ENCODE measurements at places on chromosomes 3 and 15.

DNA sequence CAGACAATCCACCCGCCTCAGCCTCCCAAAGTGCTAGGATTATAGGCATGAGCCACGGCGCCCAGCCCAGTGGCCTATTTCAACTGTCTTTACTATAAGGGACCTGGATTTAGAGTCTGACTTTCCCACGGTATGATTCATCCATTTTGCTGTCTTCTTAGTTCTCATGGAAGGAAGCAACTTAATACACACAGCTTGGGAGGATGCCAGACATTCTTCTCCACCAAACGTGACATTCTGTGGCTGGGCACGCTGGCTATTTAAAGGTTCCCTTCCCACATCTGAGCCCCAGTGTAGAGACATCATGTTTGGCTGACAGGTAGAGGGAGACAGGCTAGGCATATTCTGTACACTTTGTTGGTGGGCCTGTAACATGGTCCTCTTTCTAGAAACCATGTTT, 26.2 kb downstream of the FAM43A start:
- no peak for DNase-seq

- DNase-seq, result no peak
Measured at GRCh38 chr15:68552773-68553172, 26.0 kb upstream of the CORO2B start.

- no peak for DNase-seq
Measured at GRCh38 chr3:40765884-40766283, 241.1 kb downstream of the ZNF621 start.

DNA sequence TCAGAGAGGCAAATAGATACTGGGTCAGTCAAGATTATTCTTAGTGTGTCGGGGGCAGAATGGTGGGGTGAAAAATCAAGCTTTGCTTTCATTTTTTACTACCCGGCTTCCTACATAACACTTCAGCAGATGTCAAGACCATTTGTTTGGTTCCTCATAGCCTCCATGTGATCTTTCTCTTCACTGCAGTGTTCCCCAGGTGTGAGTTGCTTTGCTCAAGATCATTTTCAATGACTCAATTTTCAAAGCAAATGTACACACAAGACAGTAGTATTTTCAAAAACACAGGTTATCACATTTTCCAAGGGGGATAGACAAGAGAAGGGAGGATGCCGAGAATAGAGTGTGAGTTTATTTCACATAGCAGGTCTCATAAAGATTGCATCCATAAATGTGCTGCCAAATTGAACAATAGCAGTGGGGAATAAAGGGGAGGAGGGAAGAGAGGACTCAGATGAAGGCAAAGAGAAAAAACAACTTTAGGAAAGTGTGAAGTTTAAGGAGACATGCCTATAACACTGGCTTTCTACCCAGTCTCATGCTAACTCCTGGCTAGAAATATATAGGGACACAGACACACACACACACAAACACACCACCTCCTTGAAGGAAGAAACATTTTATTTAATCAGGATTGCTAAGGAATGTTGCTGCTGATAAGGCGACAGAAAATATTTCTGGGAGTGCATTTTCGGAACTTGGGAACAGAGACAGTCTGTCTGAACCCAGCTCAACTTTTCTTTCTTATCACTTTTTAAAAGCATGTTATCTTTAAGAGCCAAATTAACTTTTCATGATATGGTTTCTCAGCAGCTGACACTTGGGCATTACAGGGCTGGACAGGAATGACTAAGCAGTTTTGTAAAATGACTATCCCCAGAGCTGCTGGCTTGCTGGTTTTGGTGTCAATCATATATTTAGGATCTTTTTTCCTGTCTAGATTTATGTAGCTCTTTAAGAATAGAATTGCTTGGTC, 402.4 kb downstream of the RBMS3 start:
- no peak for DNase-seq

- no peak for DNase-seq
Measured at GRCh38 chr3:106399761-106400160, 530.9 kb upstream of the CBLB start.

- no peak for DNase-seq
Measured at GRCh38 chr15:47744973-47745372, 27.7 kb downstream of the SEMA6D start.

DNA sequence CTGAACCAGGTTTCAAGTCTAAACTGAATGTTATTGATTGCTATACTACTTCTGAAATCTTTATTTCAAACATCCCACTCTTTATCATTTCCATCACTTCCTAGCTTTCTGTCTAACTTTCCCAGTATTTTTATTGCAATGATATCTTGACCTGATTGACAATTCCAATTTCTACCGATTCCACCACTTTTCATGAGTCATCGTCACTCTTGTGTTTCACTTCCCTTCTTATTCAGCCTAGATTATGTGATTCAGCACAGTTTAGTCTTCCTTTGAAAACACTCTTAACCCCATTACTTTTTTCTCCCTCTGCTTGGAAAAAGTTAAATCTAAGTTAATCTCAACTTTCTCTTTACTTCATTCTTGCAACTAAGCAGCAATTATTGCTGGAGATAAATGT, 62.6 kb downstream of the SLC7A14 start:
- DNase-seq, result no peak

DNA sequence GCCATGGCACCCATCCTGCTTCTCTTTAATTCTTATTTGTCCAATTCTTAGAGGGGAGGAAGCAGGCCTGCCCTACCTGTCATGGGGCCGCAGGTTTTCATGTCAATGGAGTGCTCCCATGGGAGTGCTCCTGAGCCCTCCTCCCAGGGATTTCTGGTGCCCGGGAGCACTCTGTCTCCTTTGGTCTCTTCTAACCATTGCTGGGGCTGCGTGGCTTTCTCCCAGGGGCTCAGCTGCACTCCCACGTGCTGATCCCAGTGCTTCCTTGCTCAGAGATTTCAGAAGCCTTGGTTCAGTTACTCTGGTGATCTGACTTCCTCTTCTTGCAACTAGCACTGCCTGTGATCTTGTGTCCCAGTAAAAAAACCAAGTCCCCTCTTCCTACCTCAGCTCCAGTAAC, 68.0 kb upstream of the ARL8B start:
- DNase-seq, result no peak

- DNase-seq, result no peak
Measured at GRCh38 chr15:38242055-38242454, 10.6 kb upstream of the SPRED1 start.

DNA sequence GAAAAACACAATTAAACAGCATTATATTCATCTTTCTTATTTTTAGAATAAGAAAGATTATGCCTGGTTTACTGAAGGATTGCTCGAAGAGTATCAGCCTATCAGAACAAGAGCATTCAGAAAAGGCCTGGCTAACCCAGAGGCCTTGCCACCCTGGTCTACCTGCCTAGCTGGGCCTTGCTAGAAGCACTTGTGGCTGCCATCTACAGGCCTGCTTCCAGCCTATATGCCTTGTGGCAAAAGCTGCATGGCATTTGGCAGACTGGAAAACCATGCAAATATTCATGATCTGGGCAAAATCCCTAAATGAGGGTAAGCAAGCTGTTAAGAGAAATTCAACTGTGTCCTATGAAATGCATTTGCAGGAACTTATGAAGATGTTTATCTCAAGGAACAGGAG, 9.3 kb upstream of the ATP13A4 start:
- no peak for DNase-seq

DNA sequence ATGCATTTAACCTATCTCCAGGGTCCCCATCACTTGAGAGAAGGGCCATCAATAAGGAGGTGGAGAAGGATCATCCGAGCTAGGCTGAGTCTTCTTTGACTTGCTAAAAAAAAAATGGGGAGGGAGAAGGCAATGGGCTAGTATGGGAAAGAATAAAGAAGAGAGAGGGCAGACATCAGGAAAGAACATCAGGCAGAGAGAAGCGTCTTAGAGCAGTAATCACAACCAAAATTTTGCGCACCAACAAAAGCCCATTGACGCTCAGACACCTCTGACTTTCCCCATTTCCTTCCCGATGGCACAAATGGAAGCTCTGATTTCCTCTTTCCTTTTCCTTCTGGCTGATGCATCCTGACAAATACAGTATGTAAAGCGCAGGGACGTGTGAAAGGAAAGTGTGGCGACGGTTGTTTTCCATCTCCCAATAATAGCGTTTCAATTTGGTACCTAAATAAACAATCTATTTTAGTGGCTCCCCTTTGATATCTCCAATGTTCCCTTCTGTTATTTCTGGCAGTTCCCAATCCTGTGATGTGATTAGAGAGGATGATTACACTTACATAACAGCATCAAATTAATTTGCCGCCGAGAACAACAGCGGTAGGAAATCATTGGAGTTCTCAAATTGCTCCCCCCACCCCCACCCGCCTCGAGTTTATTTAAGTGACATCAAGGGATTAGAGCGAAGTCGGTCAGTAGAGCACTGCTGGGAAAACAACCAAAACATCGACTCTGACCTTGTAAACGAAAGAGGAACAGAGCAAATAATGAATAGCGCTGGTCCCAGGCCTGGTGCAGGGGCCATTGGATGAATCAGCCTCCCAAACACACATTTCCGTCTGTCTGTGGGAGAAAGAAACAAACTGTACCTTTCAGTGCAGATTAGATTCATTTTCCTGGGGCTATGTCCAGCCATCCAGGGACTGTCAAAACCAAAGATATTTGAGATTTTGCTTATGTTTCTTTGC, 273.3 kb upstream of the ICE2 start:
- DNase-seq, result peak; percentile 20
